Stimulated activated CD8-positive, alpha-beta memory T cell treated with anti-CD3 and anti-CD28 coated beads, Interleukin-15, amount 100 ng/mL, for 4 hours (primary cell): ENCODE measurements at places on chromosomes 11 and 22.

DNA sequence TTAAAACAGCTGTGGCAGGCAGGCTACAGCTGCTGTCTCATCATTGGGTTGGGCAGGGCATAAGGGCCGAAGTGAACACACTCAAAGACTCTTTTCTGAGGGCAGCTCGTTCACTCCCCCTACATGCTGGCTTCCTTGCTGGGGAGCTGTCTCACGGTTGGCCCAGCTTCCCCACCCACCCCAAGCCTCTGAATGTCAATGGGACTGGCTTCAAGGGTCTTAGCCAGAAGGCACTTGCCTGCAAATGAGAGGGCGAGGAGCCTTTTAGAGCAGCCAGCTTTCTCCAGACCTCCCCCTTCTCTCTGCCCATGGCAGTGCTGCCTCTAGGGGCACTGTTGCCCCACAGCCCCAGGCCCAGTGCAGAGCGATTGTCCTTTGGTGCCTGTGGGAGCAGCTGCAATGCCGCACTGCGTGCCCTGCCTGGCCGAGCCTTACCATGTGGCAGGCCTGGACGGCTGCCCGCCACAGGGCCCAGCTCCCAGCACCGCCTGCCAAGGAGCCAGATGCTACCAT is 94.7 kb upstream of the RASSF10 start:
- DNase-seq, result no peak

DNA sequence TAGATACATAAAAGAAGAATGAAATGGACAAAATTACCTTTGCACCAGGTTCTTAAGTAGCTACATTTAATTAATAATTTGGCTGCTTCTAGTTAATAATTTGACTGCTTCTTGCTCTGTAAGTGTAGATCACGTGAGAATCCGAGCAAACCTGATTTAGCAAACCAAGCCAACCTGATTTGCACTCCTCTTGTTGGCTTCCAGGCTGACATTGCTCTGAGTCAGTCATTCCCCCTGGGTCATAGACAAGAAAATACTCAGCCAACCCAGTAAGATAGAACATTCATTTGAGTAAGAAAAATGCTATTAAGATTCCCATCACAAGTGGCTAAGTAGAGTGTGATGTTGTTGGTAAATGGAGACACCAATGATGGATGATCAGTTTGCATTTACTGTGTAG is 304.1 kb downstream of the C11orf87 start:
- DNase-seq, result no peak

DNA sequence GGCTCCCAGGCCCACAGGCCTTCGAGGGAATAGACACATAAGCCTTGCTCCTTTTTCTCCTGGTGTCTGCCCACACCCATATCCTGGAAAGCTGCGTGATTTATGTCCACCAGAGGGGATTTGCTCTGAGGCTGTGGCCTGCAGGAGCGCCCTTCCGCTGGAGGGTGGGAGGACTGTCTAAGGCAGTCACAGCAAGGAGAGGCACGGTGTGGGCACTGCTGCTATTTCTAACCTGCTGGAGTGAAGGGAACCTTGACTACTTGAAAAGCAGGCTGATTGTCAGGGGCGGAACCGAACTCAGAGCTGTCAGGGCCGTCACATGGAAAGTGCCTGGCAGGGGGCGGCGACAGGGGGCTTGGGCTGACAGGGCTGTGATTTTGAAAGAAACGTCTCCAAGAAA is 3.7 kb downstream of the UPB1 start:
- DNase-seq, result no peak

- DNase-seq, result peak; percentile 13
Observed at GRCh38 chr22:26398741-26399153, 30.3 kb upstream of the ASPHD2 start.

- no peak for DNase-seq
Observed at GRCh38 chr11:36557991-36558390, 9.8 kb upstream of the RAG1 start.

DNA sequence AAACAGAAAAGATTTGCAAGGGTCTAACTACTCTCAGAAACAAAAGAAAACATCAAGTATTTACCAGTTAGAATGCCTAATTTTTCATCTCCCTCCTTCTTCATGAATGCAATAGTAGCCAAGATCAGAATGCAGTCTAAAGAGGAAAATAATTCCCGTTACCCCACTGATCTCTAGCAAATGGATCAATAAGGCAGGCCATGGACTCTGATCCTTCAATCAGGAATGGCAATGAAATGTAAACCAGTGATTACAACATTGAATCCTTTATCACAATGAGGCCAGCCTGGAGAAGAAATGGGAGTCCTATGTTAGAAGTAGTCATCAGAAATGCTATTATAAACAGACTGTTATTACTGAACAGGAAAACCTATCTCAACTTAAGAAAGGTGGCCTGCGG is 106.6 kb downstream of the APOL5 start:
- DNase-seq, result no peak

- peak; percentile 24 for DNase-seq
Observed at GRCh38 chr11:75577207-75577606, 15.2 kb downstream of the SERPINH1 start.

DNA sequence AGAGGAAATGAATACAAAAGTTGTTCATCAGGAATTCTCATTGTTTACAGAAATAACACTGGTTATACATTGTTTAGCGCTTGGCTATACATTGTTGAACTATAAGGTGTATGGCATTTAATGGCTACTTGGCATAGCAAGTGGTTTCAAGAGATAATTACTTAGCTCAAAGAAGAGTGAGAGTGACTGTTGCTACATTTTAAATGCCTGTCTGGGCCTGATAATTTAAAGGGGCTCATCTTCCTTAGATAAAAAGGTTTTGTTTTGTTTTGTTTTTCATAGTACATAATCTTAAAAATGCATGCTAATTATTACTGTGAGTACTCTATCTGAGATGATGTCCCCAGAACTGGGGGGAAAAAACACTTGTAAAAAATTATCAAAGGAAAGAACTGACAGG is 1.5 kb upstream of the SMPD1 start:
- DNase-seq, result no peak

DNA sequence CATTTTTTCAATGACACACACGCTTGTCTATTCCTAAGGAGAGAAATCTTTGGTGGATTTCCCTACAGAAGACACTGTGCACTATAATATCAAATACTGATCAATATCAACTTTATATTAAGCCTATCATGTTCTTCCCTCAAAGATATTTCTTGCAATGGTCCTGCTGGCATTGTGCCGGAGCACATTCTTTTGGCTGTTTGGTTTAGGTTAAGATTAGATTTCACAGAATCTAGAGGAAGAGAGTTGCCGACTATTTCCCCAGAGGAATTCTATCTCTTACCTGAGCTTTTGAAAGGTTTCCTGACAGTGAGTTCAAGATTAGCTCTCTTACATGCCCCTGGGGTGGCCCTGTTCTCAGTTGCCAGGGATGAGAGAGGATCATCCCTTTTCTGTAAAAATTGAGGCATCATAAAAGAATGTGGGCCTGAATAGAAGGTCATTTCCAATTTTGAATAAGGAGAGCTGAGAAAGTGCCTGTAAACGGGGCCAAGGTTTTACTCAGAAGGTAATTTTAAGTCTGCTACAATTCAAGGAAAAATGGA is 180.6 kb upstream of the ARHGAP20 start:
- DNase-seq, result no peak

DNA sequence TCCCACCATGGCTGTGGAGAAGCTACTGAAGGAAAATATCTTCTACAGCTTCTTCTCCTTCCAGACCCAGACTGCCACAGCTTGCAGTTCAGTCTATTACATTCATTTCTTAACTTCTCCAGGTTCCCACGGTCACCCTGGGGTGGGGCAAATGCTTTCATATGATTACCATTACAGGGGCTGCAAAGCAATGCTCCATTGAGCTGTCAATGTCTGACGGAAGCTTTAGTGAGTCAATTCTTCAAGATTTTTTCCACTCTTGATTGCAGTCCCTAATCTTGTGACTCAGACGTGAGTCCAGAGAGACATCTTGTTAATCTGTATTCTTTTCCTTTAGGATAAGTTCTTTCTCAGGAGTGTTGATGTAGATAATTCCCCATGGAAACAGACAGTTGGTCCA is 233.4 kb upstream of the DDI1 start:
- DNase-seq, result no peak

DNA sequence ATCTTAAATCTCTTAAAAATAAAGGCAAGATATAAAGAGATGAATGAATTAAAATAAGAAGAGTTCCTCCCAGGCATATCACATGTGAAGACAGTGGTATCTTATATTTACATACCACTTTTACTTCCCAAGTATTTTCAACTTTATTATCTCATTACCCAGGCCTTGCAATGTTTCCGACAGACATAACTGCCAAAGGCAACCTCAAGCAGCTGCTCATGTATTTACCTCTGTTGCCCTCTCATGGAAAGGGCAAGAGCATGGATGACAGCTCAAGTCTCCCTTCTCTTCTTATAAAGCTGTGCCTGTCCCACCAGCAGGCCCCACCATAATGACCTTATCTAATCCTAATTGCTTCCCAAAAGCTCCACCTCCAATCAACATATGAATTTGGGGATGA is 894.2 kb downstream of the NTM start:
- DNase-seq, result no peak

DNA sequence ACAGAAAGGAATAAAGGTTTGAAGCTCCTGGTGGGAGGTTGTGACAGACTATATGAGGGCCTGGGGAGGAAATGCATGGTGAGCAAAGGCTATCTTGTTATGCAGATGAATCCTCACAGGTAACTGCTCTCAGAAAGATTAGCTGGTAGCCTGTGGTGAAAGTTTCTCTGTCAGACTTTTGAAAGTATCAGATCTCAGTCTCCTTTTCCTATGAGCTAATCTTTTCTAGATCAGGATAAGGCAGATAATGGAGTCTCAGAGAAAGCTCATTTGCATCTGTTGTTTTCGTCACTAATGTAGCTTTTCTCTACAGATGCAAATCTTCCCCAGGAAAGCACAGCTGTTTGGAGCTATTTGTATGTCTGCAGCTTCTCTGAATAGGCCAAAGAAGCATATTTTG is 21.0 kb upstream of the OR6X1 start:
- DNase-seq, result no peak

DNA sequence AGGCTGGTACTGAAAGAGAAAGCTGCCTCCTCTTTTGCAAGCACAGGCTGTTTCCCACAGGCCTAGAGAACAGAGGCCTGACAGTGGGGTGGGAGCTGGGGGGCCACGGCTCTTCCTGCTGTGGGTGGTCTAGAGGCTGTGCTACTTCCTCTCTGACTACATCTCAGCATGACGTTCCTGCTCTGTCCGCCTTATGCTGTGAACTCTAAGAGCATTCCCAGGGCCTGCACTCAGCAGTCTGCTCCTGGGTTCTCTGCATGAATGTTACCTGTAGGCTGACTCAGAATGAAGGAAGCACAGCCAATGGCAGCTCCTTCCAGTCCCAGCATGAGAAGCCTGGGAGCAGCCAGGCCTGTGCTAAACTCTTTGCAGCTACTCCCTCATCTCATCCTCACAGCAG is 534.3 kb downstream of the NTM start:
- DNase-seq, result no peak

- no peak for DNase-seq
Observed at GRCh38 chr11:102478673-102479299, 26.2 kb upstream of the TMEM123 start.

GRCh38 chr11:74478877-74479731 is 11.8 kb upstream of the KCNE3 start:
- DNase-seq, result no peak

DNA sequence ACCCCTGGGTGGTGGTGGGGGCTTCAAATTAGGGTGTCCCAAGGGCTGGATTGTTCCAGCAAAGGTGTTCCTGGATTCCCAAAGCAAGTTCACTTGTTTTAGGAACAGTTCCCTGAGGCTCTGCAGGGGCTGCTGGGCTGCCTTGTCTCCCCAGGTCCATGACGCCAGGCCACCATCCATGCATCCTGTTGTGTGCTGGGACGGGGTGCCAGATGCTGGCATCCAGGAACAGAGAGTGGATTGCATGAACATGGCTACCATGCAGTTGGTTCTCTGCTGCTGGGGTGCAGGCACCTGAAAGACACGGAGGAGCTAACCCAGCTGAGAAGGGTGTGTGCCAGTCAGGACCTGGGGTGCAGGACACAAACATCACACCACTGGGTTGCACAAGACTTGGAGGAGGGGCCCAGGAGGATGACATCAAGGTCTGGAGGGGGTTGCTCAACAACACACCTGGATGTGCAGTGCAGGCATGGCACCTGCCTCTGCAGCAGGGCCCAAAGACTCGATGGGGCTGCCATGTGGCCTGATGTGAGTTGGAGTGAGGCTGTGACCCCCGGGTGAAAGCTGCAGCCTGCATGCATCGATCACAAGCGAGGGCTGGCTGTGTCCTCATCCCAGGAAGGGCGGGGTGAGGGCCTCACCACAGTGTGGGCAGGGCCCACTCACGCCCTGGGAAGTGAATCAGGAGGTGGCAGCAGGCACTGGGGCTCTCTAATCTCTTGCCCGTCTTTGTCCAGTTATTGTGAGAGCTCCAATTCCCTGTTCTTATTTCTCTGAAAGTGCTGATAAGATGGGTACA is 74.0 kb upstream of the CLDN5 start:
- no peak for DNase-seq

DNA sequence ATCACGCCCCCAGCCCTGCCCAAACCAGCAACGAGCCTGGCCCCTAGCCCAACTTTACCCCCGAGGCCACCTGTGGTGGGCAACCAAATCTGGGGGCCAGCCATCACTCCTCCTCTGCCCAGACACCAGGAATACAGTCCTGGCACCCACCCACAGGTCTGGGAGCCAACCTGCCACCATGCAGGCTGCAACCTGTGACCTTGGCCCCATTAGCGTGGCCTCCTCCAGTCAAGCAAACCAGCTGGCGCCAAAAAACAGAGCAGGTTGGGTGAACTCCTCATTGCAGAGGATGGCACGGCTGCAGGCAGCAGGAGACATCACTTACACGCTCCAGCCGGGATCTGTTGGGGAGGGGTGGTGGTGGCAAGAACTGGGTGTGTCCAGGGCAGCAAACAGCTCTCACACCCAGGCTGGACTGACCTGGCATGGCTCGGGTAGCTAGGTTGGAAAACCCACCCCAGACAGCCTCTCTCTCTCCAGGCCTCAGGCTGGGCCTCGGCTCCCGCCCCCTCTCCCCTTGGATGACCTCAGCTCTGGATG is 65.5 kb upstream of the TCF20 start:
- no peak for DNase-seq

DNA sequence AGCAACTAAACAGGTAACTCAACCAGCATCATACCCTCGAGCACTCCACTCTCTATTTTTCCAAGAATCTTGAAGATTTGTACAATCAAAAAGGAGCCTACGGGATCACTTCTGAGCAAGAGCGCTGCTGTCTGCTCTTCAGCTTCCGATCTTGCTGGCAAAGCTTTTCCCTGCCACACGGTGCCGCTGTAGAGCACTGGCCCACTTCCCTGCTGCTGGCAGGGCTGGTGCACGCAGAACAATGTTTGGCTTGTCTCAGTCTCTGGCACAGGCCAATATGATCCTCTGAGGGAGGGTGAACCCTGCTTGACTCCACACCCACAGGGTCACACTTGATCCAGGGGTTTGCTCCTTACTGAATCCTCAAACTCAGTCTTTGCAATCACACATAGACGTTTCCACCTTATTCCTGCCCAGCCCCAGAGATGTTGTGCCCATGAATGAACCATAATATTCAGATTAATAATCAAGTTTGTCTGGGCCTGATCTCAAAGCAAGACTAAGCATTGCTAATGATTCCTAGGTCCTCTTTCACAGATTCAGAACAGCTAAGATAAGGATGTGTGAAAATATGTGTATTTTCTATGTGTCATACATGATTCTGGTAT is 536.6 kb downstream of the SOX6 start:
- no peak for DNase-seq
